Stimulated activated CD4-positive, alpha-beta T cell treated with anti-CD3 and anti-CD28 coated beads, Interleukin-4, amount 100 ng/mL, for 1 hour (primary cell): ENCODE measurements at places on chromosomes 7 and 10.
A peak's percentile ranks its signal among the peaks of the same experiment; 100 is the strongest.

DNA sequence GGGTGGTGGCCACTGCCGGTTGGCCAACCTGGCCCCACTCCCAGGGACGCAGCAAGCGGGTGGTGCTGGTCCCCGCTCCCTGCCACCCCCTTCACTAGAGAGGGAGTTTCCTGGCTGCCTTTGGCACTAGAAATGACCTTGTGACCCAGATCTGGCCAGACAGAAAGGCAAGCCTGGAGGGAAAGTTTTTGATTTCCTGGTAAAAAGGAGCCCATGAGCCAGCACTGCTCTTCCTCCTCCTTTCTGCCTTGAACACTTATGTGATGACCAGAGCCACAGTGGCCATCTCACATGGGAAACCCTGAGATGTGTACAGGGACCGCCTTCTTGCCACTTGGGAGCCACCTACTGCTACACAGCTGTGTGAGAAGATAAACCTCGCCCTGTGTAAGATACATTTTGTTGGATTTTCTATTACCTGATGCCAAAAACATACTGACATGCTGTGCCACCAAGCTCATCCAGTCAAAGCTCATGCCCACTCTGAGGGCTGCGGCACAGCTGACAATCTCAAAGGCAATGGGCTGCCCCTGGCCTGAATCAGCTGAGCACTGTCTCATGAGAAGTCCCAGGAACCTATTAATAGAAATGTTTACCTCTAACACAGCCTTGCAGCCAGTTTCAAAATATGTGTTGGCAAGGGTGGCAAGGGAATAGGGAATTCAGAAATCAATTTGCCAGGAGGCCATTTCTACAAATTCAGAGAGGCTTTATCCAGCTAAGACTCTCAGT is 94.0 kb downstream of the CYTH3 start:
- DNase-seq, result no peak

GRCh38 chr10:89556600-89556999 is 21.2 kb upstream of the SLC16A12 start:
- no peak for DNase-seq

DNA sequence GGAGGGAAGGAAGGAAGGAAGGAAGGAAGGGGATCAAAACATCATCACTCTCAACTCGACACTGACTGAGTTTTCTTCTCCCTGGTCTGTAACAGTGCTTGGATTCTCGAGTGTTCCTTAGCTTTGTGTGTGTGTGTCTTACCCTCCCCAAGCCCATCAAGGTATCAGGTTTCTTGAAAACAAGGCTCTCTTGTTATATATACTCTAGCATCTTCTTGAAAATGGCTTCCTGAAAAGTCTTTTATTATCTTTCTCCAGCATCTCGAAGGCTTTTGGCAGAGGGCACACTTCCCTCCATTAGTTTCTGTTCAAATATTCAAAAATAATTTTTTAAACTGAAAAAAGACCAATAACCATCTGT is 13.4 kb downstream of the SERPINE1 start:
- no peak for DNase-seq

DNA sequence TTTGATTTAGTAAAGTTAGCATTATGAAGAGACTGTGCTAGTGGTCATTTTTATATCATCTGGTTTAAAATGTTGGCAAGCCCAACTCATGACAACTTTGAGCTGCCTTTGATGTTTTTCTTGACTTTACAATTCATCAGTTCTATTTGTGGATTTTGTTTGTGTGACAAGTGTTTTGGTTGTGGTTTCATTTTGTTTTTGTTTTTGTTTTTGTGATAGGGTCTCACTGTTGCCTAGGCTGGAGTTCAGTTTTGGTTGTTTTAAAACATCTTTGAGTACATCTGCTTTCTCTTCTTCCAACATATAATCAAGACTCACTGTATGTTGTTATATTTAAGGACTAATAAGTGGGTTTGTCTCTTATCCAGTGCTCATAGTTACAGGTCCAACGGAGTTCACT is 17.6 kb upstream of the SFR1 start:
- no peak for DNase-seq

GRCh38 chr10:32239769-32240168 is 107.2 kb downstream of the EPC1 start:
- no peak for DNase-seq

- peak; percentile 63 for DNase-seq
These were observed 3.1 kb upstream of the CUX1 start for GRCh38 chr7:101814081-101814990.

GRCh38 chr10:63005246-63005645 is 127.9 kb upstream of the NRBF2 start:
- DNase-seq, result no peak

DNA sequence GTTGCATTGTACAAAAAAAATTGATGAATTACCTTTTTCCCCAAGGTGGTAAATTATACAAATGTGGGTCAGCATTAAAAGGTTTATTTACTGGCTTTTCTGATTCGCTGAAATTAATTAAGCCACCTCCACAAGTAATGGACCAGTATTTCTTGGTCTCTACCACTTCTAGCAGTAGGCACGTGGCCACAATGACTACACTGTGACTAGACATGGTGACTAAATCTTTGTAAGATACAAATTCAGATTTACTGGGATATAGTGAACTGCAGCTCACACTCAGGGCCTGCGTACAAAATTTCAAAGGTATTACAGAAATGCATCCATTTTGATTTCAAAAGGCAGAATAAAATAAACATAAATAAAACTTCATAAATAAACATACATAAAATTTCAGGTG is 10.9 kb downstream of the HPSE2 start:
- DNase-seq, result no peak

GRCh38 chr7:31782411-31782991 is 95.5 kb downstream of the PPP1R17 start:
- no peak for DNase-seq

DNA sequence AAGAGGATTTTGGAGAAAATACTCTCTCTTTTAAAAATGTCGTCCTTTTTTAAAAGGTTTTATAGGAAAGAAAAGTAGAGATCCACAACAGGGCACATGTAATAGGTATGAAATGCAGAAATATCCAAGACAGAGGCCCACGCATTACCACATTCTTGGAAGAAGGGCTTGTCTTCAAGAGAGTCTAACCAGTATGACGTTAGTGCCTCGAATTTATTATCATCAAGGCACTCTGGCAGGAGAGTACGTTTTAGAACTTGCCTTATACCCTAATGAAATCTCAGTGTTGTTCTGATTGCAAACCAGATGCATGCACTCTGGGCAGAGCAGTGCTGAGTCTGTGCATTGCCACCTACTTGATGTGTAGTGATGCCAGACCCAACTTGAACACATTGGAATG is 342.6 kb upstream of the NFE2L3 start:
- no peak for DNase-seq

DNA sequence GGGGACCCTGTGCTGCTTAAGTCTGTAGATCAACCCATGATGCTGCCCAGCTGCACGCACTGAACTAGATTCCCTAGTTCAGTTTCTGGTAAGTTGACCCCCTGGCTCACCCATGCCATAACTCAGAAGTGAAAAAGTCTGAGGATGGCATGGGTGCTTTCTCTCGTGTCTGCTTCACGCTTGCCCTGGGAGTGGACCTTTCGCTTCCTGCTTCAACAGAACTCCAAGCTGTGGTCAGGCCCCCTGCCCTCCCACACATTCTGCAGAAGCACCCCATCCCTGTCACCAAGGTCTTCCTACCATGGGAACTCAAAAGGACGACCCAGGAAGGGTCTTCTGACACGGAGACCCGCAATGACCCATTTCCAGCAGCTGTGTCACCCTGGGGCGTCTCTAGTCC is 39.9 kb downstream of the LRRC18 start:
- no peak for DNase-seq

GRCh38 chr10:33034931-33035330 is 76.9 kb upstream of the ITGB1 start:
- DNase-seq, result no peak

DNA sequence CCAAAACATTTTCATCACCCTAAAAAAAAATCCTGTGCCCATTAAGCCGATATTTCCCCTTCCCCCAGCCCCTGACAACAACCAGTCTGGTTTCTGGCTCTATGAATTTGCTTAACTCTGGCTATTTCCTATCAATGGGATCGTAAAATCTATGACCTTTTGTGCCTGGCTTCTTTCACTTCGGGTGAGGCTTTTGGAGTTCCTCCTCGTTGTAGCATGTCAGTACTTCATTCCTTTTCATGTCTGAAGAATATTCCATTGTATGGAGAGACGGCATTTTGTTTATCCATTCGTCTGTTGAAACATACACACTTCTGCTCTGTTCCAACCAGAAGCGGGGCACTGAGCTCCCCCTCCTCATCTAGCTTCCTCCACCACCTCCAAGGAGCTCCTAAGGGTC is 29.5 kb downstream of the TACC2 start:
- DNase-seq, result no peak

GRCh38 chr7:118858651-118859149 is 634.2 kb downstream of the ANKRD7 start:
- no peak for DNase-seq

- no peak for DNase-seq
These were observed 220.1 kb upstream of the FZD1 start for GRCh38 chr7:91043924-91044645.

DNA sequence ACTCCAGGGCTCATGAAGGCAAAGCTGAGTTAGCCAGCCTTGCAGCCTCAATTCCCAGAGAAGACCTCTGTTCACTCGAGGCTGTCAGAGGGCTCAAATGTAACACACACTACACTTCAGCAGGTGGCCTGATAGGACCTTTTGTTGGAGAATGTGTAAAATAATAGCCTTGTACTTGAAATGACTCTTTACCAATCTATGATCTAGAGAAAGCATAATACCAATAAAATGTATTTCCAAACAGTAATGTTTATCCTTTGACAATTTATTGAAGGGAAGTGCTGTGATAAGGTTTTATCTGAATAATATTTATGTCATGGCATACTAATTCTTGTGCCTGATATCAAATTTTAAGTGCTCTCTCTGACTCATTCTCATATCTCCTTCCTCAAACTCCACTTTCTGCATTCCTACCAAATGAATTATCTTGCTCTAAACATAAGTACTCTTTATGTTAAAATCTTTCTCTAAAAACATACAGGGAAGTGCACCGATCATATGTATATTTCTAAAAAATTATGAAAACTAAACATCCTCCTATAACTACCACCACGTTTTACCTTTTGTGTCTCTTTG is 20.9 kb downstream of the CYP3A7 start:
- DNase-seq, result no peak

DNA sequence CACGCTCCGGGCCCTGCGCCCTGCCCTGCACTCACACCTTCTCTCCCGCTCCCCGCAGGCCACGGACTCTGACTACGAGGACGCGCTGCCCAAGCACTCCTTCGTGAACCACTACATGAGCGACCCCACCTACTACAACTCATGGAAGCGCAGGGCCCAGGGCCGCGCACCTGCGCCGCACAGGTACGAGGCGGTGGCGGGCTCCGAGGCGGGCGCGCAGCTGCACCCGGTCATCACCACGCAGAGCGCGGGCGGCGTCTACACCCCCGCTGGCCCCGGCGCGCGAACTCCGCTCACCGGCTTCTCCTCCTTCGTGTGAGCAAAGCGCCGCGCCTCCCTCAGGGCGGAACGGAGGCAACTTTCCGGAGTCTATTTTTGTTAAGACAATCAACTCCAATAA is 417.0 kb upstream of the FOXK1 start:
- DNase-seq, result no peak

- no peak for DNase-seq
These were observed 592.5 kb downstream of the KCNMA1 start for GRCh38 chr10:77045085-77045484.

DNA sequence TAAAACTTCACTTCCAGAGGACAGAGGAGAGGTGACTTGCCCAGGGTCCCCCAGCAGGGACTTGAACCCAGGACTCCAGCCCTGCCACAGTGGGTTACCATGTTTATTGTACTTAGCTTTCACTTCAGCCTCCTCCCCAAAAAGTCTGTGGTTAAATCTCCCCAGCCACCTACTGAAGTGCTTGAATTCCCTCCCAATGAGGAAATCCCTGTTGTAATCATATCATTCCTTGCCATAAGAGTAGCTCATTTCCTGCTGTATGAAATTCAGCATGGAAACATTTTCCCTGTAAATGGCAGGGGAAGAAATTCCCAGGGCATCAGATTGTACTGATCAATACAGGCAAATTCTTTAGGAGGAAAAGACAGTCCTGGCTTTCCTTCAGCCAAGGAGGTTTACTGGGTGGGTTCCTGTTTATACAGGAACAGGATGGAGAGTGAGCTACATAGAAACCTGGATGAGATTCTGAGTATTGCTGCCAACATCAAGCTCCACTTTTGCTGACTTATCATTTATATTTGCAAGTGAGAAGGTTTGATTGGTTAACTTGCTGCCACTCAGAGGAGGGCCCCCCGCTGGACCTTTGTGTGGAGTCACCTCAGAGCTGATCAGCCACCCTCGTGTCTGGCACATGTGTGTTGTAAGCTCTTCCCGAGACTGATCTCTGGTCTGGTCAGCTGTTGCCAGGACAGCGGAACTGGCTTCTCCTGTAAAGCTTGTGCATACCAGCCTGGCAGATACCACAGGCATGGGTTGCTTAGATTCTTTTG is 16.4 kb upstream of the PDZD8 start:
- DNase-seq, result no peak

GRCh38 chr7:27942711-27943110 is 202.7 kb downstream of the TAX1BP1 start:
- DNase-seq, result no peak

- no peak for DNase-seq
These were observed 132.6 kb downstream of the VPS50 start for GRCh38 chr7:93364806-93365205.

GRCh38 chr10:112769611-112770370 is 180.3 kb upstream of the TCF7L2 start:
- no peak for DNase-seq

DNA sequence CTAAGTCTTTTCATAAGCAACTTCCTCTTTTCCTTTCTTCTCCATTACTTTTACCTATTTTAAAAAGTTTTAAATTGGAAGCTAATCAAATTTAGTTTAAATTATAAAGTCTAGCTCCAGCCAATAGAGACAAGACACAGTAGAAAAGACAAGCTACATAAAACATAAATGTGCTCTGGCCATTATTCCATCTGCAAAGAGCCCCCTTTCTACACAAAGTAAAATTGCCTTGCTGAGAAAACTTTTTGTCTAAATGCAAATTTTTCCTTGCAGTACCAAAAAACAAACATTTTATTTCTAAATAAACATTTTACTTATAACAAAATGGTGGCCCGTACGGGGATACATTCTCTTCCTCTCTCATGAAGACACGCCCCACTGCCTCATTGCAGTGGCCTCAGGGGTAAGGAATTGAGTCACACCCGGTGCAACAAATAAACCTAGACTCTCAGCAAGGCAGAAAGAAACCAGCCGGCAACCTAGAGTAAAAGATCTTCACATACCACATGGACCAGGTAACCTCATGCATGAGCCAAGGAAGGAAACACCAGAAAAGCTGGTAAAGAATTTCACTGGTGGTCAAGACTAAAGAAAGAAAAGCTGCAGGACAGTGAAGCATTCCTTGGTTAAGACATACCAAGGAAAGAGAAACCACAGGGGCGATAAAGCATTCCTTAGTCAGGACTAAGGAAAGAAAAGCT is 71.6 kb upstream of the ZNF746 start:
- no peak for DNase-seq

DNA sequence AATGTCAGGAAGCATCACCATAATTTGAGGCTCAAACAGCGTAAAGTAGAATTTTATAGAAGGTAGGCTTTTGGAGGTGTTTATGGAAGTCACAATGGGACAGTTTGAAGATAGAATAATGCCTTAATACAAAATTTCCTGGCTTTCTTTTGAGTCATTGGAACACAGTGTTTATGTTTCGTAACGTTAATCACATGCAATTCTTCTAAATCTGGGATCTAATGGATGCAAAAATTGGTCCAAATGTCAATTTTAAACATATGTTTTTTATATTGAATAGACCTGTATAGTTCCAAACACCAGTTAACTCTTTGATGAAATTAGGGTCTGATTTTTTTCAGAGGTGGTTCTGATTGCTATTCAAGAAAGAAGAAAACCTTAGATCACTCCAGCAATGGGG is 86.5 kb upstream of the HPS1 start:
- DNase-seq, result no peak
